HTR-8/SVneo (cell line): ENCODE measurements at places on chromosomes 16 and 17.

DNA sequence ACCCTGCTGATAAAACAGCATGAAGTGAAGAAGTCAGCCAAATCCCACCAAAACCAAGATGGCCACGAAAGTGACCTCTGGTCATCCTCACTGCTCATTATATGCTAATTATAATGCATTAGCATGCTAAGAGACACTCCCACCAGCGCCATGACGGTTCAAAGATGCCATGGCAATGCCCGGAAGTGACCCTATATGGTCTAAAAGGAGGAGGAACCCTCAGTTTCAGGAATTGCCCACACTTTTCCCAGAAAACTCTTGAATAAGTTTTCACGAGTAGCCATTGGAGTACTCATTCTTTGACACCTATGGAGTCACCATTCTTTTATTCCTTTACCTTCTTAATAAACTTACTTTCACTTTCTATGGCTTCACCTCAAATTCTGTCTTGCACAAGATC lies 44.3 kb downstream of the GSG1L start:
- no peak for DNase-seq

- DNase-seq = no peak
These were observed 533.7 kb downstream of the HAPSTR1 start for GRCh38 chr16:9625122-9625521.

GRCh38 chr16:65975049-65975708 lies 391.3 kb upstream of the CDH5 start:
- DNase-seq = no peak

DNA sequence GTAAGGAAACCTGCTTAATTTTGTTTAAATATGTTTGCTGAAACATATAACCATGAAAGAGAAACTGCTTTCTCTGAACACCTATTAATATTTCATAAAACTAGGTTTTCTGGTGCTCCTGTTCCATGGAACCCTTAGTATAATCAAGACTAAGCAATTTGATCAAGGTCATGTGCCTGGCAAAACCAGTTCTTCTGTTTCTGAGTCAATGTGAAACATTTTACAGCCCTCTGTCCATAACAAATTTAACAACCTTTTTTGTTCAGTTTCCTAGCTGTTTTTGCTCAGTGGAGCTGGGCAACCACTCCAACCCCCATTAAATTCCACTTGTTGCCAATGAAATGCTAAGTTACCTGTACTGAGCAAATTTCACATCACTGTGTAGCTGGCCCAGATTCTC lies 344.0 kb downstream of the CA10 start:
- no peak for DNase-seq

DNA sequence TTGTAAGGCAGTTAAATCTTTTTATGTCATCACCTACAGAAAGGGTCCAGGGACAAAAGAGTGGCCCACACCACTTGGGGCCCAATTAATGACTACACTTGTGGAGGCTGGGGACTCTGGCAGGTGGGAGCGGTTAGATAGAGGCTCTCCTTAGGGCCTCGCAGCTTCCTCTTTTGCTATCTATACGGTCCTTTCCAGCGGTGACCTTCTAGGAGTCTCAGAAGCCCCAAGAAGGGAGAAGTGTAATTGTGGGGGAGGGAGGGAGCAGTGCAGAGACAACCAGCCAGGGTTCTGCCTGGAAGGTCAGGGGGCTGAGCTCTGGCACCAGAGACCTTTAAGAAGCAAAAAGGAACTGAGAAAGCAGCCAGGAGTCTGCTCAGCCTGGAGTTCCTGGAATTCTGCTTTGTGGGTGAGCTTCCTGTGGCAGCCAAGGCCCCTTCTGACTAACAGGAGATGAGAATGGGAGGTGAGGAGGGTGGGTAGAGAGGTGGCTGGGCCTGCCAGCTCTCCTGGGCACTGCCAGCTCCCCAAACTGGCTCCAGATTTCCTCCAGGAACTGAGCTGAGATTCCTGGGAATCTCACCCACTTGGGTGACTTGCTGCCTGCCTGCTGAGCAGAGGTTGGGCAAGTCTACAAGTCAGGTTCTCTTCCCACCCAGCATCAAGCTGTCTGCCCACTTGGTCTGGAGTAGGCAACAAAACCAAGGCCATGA lies 16.3 kb upstream of the MAP3K14 start:
- no peak for DNase-seq

GRCh38 chr17:8059131-8059530 lies 20.3 kb downstream of the ALOX15B start:
- no peak for DNase-seq

DNA sequence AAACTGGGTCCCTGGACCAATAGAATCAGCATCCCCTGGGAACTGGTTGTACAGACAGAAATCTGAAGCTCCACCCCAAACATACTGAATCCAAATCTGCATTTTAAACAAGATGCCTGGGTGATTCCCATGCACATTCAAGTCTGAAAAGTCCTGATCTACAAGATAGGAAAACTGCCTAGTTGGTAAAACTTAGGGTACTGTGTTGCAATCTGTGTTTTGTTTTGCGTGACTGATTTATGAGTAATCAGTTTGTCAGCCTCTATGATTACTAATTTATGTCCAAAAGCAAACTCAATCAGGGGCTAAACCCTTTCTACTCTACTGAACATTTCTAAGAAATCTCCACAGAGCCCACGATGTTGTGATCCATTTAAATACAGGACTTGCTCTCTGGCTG lies 103.8 kb downstream of the YPEL2 start:
- DNase-seq = no peak

DNA sequence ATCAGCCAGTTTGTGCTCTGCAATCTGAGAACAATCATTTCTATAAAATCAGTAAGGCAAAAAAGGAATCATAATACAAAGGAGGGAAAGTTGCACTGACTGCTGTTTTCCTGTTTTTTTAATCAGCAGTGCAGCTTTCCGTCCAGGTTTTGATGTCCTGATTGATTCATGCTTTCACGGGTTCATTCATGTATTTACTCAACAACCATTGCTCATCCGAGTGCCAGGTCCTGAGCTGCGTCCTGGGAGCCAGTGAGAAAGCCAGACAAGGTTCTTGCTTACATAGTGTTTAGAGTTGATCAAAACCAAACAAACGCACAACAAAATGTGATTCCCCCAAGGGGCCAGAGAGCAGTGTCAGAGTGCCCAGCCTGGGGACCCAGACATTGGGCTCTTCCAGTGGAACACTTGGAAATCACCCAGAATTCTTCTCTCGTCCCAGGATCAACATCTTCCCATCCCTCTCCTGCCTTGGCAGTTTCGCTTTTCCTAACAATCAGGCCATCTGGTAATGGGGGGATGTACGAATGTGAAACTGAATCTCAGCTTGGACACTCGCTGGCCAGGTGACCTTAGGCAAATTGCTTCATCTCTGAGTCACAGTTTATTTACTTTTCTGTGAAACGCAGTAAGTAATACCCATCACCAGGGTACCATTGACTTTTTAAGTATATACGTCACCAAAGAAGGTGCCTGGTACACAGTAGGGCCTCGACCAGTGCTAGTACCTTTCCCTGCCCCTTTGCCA lies 13.3 kb upstream of the C1QL1 start:
- peak; percentile 84 for DNase-seq

- no peak for DNase-seq
These were observed 136.9 kb upstream of the DYNLRB2 start for GRCh38 chr16:80403894-80404293.

GRCh38 chr17:1162116-1162855 lies 17.5 kb downstream of the ABR start:
- no peak for DNase-seq

- DNase-seq = peak; percentile 57
These were observed 74.1 kb downstream of the SNX11 start for GRCh38 chr17:48181653-48182052.

DNA sequence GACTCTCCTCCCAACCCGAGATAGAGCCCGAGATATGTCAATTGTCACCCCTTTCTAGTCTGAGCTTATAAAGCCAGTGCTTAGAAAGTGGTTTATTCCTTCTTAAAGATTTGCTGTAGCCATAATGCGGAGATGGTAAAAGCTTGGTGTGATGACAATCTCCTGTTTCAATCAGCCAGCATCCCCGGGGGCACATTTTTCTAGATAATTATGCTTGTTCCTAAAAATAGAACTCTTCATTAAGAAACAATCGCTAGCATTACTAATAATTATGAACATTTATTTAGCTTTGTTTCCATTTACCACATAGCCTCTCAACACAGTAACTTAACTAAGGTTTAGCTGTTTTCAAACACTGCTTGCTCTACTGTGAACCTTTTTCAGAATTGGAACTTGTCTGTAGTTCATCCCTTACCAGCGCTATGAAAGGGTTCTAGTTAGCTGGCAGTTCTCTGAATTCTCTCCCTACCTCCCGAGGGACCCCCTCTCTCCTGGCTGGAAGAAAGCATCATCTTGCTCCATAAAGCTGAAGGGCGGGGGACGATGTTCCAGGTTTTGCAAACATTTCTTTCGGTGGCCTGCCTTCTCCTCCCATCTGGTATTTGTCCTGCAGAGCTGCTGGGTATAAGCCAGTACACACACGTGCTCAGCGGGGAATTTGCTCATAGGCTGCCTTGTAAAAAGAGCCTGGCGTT lies 922 bp upstream of the MRPL58 start:
- DNase-seq = no peak

GRCh38 chr17:45951403-45951802 lies 47.6 kb upstream of the STH start:
- no peak for DNase-seq

DNA sequence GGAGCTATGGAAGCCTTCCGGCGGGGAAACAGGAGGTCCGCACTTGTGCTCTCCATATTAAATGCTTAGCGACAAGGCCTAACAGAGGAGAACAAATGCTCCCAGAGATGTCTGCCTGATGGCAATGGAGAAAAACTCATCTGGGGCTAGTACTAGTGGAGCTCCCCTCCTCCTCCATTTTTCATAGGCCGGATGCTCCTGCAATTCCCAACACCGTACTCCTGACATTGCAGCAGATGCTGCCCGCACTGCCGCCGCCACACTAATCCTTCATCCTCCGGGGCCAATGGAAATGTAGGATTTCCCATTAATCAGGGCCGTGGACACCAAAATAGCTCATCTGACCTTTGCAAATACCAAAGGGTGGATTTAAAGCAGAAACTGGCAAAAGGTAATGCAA lies 27.5 kb downstream of the TOM1L2 start:
- DNase-seq = no peak

GRCh38 chr16:22890976-22891375 lies 77.0 kb downstream of the HS3ST2 start:
- no peak for DNase-seq

GRCh38 chr17:75776386-75777295 lies 8.0 kb upstream of the UNK start:
- no peak for DNase-seq

DNA sequence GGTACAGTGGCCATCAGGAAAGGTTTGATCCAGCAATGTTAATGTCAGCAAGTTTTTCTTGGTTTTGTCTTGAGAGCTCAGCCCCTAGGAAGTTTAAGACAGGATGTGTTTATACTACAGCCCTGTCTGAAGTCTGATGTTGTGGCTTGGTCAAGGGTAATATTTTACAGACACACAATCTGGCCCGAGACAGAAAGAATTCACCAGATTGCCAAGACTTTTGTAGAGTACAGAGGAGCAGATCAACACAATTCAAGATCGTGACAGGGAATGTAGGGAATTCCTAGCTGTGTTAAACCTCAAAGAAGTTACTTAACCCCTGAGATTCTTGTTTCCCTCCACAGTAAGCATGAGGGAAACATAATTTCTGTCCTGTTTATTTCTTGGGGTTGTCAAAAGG lies 63.1 kb downstream of the SHISA9 start:
- no peak for DNase-seq

DNA sequence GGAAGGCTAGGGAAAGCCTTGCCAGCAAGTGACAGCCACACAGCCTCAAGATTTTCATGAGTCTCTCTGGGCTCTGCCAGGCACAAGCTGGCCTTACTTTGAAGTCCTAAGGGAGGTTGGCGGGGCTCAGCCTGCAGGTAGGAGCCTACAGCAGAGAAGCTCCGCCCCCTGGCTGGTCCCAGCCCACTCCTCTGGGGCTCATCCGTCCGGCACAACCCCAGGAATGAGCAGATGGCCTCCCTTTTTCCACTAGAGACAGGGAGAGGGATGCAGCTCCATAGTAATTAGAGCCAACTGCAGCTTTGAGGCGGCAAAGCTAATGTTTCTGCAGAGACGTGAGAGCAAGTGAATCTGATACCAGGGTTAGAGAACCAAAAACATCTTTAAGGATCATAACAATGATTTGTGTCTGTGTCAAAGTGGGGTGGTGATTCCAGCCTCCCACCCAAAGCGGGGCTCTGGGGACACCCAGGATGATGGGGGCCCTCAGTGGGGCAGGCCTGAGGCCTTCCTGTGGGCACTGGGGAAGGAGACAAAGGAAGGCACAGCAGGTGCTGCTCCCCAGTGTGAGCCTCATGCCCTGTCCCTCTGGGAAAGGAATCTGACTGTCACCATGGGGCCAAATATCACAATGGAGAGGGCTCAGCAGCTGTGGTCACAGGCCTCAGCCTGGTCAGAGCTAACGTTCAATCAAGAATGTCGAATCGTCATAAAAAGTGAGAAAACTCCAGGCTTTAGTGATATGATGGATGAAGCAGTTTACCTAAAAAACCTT lies 61.5 kb downstream of the RBFOX3 start:
- DNase-seq = no peak

DNA sequence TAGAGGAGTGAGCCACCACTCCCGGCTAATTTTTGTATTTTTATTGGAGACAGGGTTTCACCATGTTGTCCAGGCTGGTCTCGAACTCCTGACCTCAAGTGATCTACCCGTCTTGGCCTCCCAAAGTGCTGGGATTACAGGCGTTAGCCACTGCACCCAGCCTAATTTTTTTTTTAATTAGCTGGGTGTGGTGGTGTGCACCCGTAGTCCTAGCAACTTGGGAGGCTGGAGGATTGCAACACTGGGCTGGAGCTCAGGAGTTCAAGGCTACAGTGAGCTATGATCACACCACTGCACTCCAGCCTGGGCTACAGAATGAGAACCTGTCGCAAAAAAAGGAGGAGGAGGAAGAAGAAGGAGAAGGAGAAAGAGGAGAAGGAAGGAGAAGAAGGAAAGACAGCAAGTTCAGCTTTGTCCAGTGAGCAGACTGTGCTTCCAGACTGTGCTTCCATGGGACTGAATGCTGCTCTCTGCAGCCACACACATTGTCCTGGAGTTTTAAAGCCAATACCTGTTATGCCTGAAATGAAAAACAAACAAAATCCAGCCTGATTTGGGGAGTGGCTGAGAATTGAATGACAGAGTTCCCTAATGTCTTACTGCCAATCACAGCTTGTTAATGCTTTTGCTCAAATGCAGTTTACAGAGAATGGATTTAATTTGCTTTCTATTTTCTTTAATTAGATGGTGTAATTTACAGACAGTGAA lies 2.8 kb upstream of the TNFRSF13B start:
- no peak for DNase-seq

GRCh38 chr17:2067608-2068024 lies 12.7 kb downstream of the HIC1 start:
- DNase-seq = no peak

DNA sequence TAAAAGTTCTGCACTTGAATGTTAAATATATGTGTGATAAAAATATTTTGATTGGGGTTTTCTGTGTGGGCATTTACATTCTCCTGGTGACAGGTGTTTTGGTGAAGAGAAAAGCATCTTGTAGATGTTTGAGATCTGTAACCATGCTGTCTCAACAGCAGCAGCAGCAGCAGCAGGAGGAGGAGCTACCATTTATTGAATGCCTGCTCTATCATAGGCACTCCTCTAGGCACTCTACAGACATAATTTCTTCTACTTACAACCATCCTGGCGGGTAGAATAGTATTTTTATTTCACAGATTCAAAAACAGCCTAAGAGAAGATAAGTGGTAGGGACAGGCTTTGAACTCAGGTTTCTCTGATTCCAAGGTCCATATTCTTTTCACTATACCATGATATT lies 159.7 kb upstream of the TBX2 start:
- DNase-seq = no peak
